ENCODE measurements at places on chromosomes 5 and 9. TPM values are rescaled to one million over a fixed set of nuclear protein-coding genes. Genes with fewer than 3 reads are reported as not detected.

CD72 gene
- not detected for total RNA-seq

HNRNPH1 gene
- 803 TPM for total RNA-seq

EPB41L4A gene
- total RNA-seq = 33.5 TPM

POU5F2 gene
- total RNA-seq = 1.2 TPM

PCDHGC3 gene
- total RNA-seq = 19.4 TPM

NTRK2 gene
- 0.05 TPM for total RNA-seq

GNA14 gene
- 34.9 TPM for total RNA-seq

KCNN2 gene
- total RNA-seq = 1.4 TPM

TMEM38B gene
- total RNA-seq = 6.8 TPM

- DNase-seq = no peak
These were observed 545 bp upstream of the OR2V1 start for GRCh38 chr5:181131514-181131913.

GRCh38 chr5:119373449-119373858, 17.6 kb downstream of the TNFAIP8 start:
- no peak for DNase-seq

DNA sequence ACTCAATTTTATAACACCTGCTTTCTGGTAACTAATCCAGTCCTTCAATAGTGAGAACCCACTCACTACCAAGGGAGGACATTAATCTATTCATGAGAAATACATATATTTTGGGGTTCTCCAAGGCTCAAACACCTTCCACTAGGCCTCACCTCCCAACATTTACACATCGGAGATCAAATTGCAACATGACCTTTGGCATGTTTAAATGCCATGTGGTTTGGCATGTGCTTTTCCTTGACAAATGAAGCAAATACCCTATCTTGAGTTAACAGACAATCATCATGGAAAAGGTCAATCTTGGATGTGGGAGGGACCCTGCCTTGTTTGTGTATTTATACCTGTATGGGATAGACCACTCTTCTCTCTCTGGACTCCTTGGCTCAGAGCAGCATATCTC, 21.9 kb upstream of the SPINK14 start:
- DNase-seq = no peak

DNA sequence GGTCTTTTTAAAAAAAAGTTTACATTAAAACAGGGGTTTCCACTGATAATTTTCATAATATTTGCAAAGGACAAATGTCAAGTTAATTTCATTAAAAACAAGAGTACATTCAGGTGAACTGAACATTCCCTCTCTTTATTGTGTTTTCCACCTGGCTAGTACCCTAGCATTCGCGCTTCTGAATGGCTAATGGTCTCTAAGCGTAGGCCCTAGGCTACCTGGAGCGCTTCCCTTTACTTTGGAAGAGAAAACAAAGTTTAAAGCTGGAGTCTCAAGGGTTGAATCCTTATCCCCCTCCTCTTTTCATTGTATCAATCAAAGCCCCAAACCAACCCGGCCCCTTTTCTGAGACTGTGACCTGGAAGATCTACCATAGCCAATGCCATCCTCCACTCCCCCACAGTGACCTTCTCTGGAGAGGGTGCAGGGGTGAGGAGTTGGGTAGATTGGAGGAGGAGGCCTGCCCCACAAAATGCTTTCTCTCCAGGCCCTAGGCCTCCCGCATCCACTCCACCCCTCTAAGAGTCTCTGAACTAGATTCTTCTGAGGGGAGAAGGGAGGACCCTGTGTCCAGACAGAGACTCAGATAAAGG, 73.3 kb upstream of the TBCA start:
- DNase-seq = no peak

GRCh38 chr9:105191508-105192121, 52.8 kb upstream of the SLC44A1 start:
- DNase-seq = no peak

GRCh38 chr9:35711501-35712428, 20.2 kb downstream of the TLN1 start:
- DNase-seq = no peak

DNA sequence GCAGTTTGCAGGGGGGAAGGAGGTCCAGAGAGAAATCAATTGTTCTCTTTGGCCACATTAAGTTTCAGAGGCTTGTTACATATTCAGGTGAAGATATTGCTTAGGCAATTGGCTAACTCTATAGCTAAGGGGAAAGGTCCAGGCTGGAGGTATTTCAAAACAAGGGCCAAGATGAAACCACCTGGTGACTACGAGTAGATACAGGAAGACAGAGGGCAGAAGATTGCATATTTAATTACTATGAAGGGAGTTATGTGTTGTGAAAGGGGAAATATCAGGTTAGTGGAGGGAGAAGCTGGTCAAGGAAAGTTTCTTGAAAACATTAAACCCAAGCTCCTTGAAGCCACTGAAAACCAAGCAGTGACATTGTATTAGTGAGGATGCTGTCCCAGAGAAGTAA, 1.9 kb upstream of the RAD23B start:
- DNase-seq = no peak

DNA sequence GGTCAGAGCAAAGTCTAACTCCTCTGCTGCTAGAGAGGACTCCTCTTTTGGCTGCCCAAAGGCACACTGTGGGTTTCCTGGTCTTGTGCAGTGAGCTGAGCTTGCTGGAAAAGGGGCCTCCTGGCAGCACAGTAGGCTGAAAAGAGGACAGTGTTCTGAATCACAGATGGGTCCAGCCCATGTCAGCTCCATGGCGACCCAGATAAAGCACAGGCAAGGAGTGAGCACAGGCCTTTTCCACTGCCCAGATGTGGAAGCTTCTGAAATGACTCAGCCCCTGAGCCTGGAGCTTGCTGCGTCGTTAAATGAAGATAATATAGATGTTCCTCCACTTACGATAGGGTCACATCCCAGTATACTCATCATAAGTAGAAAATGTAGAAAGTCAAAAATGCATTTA, 8.1 kb downstream of the CCDC180 start:
- DNase-seq = no peak

GRCh38 chr5:143649937-143650621, 161.9 kb upstream of the HMHB1 start:
- DNase-seq = no peak

- DNase-seq = peak; percentile 71
These were observed 559.5 kb upstream of the KLF4 start for GRCh38 chr9:108049026-108049607.

- DNase-seq = no peak
These were observed 366.0 kb downstream of the HINT1 start for GRCh38 chr5:130799015-130799414.

- DNase-seq = no peak
These were observed 311.3 kb downstream of the ASTN2 start for GRCh38 chr9:117103438-117104110.

DNA sequence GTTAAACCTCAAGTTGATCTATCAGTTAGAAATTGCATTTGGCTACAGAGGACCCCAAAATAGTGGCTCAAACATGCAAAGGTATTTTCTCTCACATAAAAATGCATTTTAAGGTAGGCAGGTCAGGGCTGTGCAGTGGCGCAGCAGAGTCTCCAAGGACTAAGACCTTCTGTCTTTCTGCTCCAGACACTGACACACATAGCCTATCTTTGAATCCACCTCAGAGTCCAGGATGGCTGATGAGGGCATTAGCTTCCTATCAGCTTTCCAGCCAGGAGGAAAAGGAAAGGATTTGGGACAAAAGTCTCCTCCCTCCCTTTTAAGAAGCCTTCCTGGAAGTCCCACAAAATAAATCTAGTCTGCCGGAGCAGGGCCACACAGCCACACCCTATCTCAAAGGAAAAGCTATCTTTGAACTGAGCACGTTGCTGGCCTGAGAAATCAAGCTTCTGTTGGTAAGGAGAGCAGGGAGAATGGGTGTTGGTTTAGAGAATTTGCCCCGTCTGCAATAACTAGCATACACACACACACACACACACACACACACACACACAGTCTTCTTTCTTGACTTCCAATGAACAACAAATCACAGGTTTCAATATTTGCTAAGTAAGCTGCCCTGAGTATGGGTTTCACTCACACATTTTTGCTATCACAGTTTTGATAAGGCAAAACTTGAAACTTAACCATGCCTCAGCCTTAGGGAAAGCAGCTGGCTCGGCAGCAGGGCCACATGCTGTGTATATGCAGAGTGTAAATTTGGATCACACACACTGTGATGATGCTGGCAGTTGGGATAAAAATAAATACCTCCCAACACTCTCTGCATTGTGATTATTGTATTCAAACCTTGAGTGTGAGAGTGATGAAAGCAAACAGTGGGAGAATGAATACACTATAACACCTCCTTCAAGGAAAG, 116.6 kb upstream of the MAP3K1 start:
- no peak for DNase-seq

DNA sequence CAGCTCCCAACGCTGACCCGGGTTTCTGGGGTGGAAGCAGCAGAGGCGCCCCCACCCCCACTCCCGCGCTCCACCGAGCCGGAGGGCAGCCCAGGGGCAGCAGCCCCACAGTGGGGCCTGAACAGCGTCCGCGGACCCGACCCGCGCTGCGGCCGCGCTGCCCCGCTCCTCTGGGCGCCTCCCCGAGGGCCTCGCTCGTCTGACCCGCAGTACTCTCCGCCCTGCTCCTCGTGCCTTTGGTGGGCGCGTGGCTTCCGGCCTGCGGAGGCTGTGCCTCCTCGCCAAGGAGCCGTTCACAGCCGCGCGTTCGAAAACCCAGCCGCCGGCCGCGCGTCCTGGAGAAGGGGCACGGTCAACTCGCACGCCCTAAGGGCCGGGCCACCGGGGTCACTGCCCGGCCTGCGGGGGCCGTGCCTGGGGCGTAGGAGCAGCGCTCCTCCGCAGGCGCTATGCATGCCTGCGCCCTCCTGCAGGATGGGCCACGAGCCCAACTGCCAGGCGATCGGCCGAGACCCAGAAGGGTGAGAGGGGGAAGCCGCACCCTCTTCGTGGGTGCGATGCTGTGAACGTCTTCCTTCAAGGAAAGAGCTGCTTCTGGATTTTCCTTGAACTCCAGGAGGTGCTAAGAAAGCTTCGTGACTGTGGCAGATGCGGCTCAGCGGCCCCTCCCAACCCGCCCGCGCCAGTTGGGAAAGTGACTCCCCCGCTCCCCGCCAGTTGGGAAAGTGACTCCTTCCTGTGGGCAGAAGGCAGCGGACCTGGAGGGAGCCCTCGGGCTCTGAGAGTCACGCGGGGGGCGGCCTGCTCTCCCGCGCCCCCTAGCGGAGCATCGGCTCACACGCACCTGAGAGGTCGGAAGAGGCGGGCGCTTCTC, 82.7 kb downstream of the HSD17B3 start:
- peak; percentile 47 for DNase-seq

- DNase-seq = no peak
These were observed 5.2 kb downstream of the GRAMD2B start for GRCh38 chr5:126428421-126428820.

DNA sequence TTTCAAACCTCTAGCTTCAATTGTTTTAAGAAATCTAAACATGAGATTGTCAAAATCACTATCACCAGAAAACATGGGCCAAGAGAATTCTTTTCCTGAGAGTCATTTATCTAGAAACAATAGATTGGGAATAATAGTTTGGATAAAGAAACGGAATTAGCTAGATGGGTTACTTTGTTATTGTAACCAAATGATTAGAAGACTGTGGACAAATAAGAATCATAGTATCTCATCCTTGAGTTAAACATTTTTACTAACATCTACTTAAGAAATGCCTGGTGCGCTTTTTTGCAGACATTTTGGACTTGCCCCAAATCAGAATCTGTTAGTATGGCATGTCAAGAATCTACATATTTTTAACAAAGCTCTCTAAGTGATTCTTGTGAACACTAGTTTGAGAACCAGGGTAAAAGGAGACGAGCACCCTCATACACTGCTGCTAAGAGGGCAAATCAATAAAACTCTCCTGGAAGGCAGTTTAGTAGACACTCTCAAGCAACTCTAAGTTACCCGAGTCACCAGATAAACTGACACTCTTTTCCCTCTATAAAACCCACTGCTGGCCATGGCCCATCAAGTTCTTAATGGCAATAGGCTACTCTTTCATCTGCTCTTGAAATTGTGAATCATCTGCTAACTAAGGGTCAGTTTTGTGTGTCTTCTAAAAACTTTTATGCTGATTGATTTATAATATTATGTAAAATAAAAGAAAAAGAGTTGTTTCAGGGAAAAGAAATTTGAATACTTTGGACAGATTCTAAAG, 39.1 kb downstream of the TPD52L3 start:
- peak; percentile 11 for DNase-seq

DNA sequence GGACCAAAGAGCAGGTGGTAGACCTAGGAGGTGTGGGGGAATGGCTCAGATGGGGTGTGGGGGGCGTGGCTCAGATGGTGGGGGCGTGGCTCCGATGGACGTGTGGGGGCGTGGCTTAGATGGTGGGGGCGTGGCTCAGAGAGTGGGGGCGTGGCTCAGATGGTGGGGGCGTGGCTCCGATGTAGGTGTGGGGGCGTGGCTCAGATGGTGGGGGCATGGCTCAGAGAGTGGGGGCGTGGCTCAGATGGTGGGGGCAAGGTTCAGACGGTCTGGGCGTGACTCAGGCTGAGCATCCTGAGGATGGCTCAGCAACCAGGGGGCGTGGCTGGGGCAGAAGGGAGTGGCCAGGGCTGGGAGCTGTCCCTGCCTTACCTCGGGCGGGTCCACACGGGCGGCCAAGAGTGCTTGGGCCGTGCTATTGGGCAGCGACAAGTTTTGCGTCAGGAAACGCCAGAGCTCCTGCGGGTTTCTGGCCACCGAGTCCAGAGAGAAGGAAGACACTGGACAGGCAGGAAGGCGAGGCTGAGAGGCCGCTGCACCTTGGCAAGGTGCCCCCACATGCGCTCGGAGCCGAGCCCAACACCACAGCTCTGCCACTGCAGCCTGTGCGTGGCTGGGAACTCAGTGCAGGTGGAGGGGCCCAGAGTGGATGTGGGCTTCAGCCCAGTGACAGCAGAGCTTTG, 5.9 kb downstream of the ABCA2 start:
- peak; percentile 70 for DNase-seq

- no peak for DNase-seq
These were observed 28.3 kb downstream of the CCDC69 start for GRCh38 chr5:151195622-151196021.

DNA sequence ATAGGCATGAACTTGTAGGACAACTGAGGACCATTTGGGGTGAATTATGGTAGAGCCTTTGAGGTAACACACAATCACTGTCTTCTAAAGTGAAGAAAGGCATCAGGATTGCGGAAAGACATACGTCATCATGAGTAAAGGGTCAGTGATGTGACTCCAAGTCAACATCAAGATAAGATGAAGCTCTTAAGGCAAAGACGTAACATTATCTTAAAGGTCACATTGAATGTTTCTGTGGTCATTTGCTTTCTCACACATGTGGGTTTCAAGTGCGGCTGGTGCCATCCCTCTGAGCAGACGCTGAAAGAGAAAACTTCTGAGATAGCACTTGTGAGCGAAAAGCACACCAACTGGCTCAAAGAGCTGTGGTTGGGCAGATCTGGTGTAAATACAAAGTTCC, 63.3 kb upstream of the GRAMD2B start:
- DNase-seq = no peak

Measured in dermis blood vessel endothelial cell (primary cell).